ENCODE measurements at places on chromosomes 4 and X.

DNA sequence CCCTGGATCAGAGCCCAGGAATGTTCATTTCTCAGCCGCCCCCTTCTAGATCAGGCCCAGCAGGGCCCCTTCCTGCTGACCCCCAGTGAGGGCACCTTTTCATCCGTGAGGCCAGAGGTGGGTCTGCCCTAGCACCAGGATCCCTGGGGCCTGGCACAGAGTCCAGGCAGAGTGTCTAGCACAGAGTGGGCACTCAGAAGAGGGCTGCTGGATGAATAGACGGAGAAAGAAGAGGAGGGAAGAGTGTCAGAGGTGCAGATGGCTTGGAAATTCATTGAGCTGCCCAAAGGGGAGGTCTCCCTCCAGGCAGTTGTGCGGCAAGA is 106.5 kb downstream of the CPZ start:
- no peak for DNase-seq

DNA sequence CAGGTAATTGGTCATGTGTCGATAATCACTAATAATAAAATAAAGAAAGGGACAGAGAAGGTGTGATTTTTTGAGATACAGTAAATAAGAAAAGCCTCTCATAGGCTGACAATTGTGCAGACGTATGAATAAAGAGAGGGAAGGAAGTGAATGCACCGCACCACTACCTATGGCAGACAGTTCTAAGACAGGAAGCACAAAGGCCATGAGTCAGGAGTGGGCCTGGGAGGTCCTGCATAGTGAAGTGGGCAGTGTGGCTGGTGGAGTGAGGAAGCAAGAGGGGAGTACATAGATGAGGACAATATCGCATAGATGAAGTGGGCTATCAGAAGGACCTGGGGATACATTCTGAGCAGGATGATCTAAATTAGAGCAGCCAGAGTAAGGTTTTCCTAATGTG is 75.6 kb downstream of the BMP3 start:
- DNase-seq, result no peak

- DNase-seq, result no peak
Measured at GRCh38 chrX:68998716-68999115, 166.5 kb downstream of the PJA1 start.

GRCh38 chr4:170729897-170730296 is 640.1 kb upstream of the AADAT start:
- no peak for DNase-seq

- DNase-seq, result no peak
Measured at GRCh38 chrX:20080277-20080676, 36.4 kb downstream of the MAP7D2 start.

- no peak for DNase-seq
Measured at GRCh38 chrX:47327902-47328301, 42.5 kb upstream of the ZNF157 start.

DNA sequence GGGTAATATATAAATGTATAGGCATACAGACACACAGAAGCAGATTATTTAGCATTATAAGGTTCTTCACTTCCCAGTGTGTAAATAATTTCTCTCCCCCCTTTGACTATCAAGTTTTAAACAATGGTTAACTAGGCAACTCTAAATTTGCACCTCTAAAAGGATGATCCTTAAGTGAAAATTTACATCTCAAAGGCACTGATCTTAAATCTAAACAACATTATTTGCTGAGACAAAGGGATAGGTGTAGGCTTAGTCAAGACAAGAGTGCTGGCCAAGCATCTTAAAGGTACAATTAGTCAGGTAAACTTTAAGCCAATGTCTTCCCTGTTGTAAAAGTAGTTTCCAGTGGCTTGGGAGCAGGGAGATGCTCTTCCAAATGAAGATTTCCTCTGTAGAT is 33.0 kb downstream of the NLRP2B start:
- DNase-seq, result no peak

DNA sequence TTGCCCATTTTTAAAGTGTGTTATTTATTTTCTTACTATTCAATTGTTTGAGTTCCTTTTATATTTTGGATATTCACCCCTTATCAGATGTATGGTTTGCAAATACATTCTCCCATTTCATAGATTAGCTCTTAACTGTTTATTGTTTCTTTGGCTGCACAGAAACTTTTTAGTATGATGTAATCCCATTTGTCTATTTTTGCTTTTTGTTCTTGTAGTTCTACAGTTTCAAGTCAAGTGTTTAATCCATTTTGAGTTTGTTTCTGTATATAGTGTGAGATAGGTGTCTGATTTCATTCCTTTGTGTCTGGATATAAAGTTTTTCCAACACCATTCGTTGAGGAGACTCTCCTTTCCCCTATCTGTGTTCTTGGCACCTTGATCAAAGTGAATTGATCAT is 97.4 kb upstream of the CAMK2D start:
- no peak for DNase-seq

DNA sequence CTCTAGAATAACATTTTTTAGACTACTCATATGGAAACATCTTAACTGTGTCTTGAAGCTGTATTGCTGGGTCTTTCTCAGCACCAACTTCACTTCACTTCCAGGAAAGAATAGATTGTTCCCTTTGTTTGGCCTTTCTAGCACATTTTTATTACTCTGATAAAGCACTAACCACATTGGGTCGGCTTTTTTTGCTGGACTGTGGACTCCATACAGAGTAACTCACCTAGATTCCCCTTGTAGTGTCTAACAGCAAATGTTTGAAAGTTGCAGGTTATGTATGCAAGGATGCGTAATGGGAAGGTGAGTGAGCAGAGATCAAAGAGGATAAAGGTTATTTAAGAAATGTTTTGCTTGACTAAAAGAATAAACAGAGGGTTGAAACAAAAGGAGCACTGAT is 101.2 kb downstream of the MMRN1 start:
- no peak for DNase-seq

DNA sequence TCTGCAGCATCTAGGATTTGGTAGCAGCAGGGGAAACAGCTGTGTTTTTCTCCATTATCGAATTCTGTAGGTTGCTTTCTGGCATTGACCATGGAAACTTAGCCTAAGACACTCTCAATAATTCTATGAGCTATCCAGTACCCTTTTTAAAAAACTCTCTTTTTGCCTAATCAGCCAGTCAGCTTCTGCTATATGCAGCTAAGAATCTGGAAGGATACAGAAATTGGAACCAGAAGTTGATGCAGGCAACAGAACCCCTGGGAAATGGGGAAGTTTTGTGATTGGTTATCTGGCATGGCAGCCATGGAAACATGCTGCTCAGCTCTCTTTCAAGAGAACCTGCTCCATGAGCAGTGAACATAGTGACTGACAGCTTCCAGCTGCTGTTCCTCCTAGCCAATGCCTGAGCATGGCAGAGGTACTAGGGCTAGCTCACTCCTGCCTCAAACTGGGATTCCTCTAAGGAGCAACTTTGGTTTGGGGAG is 417.6 kb upstream of the MAOA start:
- no peak for DNase-seq
